ENCODE measurements at places on chromosomes 7 and 10.

- DNase-seq, result no peak
Observed at GRCh38 chr7:77426521-77427051, 10.4 kb upstream of the GSAP start.

GRCh38 chr7:4057289-4057616 is 624.8 kb upstream of the FOXK1 start:
- DNase-seq, result no peak

DNA sequence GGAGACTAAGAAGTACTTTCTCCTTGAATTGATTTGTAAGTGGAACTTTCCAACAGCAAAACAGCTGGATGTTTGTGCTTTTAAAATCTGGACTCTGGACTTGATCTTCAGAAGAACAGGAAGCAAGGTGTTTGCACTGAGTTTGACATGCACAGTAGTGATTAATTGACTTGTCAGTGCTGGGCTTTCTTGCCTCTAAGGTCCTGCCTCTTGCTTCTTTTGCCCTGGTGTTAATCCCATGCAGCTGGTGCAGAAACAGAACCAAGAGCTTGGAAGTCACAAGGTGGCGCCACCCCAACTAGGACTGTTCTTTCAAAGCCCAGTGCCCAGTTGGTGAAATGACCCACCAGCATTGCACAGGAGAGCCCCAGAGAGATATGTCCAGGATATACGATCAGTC is 66.8 kb upstream of the SEPHS1 start:
- DNase-seq, result no peak

GRCh38 chr10:104084482-104085142 is 1.1 kb downstream of the COL17A1 start:
- DNase-seq, result no peak

DNA sequence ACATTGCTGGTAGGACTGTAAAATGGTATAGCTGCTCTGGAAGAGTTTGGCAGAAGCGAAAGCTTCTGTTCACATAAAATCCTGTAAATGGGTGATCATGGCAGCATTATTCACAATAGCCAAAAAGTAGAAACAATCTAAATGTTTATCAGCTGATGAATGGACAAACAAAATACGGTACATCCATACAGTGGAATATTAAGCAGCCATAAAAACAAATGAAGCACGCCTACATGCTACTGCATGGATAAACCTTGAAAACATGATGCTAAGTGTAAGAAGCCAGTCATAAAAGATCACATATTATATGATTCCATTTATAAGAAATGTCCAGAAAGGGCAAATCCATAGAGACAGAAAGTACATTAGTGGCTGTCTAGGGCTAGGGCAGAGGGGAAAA is 32.7 kb downstream of the KIN start:
- DNase-seq, result no peak

DNA sequence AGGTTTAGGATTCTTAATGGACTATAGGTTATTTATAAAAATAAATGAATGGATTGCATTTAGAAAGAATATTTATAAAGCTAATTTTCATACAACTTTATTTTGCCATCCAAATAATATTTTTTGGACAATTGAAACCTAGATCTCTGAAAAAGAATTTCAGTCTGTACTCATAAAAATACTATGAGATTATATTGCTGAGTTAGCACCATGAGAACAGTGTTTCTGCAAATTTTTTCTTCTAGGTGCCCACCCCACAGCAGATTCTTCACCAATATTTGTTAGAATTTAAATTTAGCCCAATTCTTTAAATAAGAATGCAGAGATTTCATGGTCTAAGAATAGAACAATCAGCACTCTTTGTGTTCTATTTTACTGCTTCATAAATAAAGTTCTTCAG is 85.6 kb upstream of the TEX47 start:
- DNase-seq, result no peak

DNA sequence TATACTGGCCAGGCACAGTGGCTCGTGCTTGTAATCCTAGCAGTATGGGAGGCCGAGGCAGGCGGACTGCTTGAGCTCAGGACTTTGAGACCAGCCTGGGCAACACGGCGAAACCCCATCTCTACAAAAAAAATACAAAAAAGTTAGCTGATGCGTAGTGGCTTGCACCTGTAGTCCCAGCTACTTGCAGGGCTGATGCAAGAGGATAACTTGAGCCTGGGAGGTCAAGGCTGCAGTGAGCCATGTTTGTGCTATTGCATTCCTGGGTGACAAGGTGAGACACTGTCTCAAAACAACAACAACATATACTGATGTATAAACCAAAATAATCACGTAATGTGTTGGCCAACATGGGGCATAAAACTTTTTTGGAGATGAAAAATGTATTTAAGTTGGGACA is 6.4 kb upstream of the NPM3 start:
- DNase-seq, result no peak

DNA sequence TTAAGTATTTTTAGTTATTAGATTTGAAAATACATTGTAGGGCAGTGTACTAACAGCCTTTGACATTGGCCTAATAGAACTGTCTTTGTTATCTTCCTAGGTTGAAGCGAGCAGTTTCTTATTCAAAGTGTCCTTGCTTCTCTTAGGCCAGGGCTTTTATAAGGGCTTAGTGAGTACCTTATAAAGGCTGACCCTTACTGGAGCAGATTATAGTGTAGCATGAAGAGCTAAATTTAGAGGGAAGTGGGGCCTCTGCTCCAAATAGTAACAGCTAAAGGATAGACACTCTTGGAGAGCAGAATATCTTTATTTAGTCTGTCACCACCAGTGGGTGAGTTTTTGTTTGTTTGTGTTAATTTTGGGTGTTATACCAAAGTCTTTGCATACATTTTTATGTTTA is 15.9 kb downstream of the BZW2 start:
- DNase-seq, result no peak

GRCh38 chr10:13206091-13206490 is 28.1 kb downstream of the UCMA start:
- no peak for DNase-seq

DNA sequence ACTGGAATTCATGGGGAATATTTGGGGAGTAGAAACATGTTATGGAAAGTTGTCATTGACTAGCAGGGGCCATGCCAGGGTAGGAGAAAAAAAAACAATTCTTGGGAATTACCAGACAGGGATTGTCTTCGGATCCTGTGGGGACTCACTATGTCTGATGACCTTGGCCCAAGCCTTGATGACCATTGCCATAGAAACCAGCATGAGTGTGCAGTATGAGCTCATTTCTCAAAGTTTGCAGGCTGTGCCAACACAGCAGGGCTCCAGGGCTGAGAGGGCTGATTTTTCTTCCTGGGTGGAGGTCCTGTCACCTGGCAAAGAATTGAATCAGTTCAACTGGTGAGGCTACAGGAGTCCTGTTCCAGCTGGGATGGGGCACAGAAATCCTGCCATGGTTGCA is 198.3 kb downstream of the ADRA2A start:
- no peak for DNase-seq

- no peak for DNase-seq
Observed at GRCh38 chr7:49166441-49166840, 242.1 kb downstream of the CDC14C start.

GRCh38 chr10:34862892-34863291 is 47.8 kb upstream of the PARD3 start:
- DNase-seq, result no peak

- no peak for DNase-seq
Observed at GRCh38 chr10:128316121-128316726, 190.0 kb upstream of the MKI67 start.
